ENCODE measurements at places on chromosomes 2 and 18.

DNA sequence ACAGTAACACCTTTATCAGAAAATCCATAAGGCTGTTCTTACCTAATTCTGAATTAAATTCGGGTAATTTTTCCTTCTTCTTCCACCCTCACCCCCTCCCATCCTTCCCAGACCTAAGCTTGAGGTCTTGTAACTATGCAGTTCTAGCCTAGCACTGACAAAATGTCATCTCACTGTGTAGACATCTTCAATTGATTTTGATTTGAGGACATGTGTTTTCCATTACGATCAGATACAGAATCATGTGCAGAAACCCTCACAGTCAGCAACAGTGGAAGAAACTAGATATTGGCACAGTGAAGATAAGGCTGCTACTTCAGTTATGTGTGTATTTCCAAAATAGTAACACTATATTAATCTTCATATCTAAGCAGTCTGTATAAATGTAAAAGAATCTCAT, 244.6 kb downstream of the THSD7B start:
- no peak for DNase-seq

DNA sequence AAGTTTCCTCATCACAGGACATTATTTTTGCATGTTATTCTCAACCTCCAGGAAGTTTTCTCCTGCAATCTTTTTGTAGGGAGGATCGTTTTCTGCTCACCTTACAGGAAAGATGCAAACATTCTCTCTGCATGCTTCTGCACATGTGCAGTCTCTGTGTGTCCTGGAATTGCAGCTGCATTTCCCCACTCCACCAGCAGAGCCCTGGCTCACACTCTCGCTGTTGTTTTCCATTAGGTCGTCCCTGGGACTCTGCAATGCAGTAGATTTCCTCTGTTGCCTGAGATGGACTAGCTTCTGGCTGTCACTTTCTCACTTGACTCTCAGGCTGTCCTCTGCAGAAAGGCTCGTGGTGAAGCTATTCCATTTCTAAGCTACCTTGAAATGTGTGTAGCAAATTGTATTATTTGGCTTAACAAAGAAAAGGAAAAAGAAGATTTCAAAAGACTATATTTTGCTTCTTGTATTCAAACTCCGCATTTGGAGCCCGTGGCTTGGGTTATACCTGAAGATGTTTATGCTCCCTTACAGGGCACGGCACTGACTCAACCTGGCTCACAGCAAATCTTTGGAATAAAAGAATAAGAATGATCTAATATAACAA, 346.7 kb downstream of the RAD51AP2 start:
- no peak for DNase-seq

- no peak for DNase-seq
These were observed 104.6 kb downstream of the ACKR3 start for GRCh38 chr2:236674238-236674637.

GRCh38 chr2:223889229-223889628, 51.8 kb upstream of the AP1S3 start:
- no peak for DNase-seq

- no peak for DNase-seq
These were observed 42.9 kb downstream of the ADI1 start for GRCh38 chr2:3476321-3476984.
